Mammary epithelial cell (primary cell): ENCODE measurements at places on chromosomes 11 and 22. TPM values are rescaled to one million over a fixed set of nuclear protein-coding genes. Genes with fewer than 3 reads are reported as not detected.

Gene WDR74
- 36.7 TPM for total RNA-seq

Gene CRYBB2
- total RNA-seq = not detected

Gene VPREB1
- total RNA-seq = not detected in 2 replicates

Gene GLYATL1
- total RNA-seq = 0.50 TPM

- no peak for DNase-seq
Observed at GRCh38 chr11:86181379-86181778, 63.2 kb upstream of the EED start.

GRCh38 chr11:12901272-12901671 is 107.8 kb upstream of the RASSF10 start:
- DNase-seq = peak; percentile 9

- peak; percentile 33 for DNase-seq
Observed at GRCh38 chr22:29457730-29458129, 19.3 kb downstream of the RFPL1 start.

GRCh38 chr11:13841393-13841792 is 121.1 kb upstream of the SPON1 start:
- DNase-seq = no peak

DNA sequence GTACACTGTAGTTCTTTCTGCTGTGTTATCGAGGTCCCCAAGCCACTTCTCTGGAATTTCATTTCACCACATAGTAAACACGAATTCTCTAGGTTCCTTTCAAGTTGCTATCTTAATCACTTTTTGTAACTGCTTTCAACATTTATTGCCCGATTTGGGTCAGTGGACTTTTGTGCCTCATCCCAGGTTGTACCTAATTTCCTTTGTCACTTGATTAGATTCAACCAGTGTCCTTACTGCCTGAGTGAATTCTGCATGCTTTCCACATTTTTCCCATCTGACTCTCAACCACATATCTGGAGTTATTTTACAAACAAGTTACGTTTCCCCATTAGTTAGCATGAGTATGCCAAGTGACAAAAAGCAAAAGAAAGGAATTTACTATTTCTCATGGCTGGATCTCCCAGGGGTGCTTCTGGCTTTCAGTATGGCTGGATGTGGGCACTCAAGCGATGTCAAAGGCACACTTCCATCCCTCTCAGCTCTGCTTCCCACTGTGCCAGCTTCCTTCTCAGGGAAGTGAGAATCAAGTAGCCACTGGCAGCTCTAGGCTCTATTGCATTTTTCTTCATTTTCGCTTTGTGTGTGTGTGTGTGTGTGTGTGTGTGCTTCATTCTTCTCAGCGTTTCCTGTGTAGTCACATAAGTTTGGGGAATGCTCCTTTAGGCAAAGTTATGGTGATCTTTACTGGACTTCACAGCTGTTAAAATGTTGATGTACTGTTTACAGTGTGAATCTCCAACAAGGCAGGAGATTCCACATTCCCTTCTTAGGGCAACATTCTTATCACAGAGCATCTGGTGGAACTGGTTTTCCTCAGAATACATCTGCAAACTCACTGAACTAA is 128.9 kb downstream of the DBX1 start:
- DNase-seq = peak; percentile 69

DNA sequence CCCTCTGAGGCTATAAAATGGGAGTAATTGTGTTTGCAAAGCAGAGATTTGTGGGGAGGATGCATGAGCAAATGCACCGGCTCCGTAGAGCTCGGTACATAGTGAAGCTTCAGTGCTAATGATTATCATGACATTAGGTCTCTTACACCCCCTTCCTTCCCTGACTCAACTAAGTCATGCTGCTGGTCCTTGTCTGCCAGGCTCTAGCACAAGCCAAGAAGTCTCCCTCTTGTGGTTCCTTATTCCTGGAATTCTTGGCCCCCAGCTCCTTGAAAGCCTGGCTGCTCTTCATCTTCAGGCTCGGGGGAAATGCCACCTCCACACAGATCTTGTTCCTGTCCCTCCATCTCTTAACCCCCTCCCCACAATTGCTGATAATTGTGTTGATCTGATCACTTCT is 45.7 kb upstream of the SYT13 start:
- DNase-seq = no peak
